Stimulated activated CD4-positive, alpha-beta T cell treated with anti-CD3 and anti-CD28 coated beads, Interleukin-2, amount 100 ng/mL, for 48 hours (primary cell): ENCODE measurements at places on chromosomes 12 and 14.

GRCh38 chr12:91111366-91112325, at the start of gene LUM:
Gene LUM, minus strand, starts transcription at chr12:91111494. Its CDS starts 2,515 bp downstream, at chr12:91108979.
- DNase-seq: no peak

- DNase-seq: no peak
Observed at GRCh38 chr14:69439521-69440270, 41.2 kb downstream of the SLC39A9 start.

- DNase-seq: no peak
Observed at GRCh38 chr14:33369972-33370371, 431.3 kb downstream of the NPAS3 start.

- no peak for DNase-seq
Observed at GRCh38 chr12:108268397-108268796, 70.7 kb downstream of the CMKLR1 start.

DNA sequence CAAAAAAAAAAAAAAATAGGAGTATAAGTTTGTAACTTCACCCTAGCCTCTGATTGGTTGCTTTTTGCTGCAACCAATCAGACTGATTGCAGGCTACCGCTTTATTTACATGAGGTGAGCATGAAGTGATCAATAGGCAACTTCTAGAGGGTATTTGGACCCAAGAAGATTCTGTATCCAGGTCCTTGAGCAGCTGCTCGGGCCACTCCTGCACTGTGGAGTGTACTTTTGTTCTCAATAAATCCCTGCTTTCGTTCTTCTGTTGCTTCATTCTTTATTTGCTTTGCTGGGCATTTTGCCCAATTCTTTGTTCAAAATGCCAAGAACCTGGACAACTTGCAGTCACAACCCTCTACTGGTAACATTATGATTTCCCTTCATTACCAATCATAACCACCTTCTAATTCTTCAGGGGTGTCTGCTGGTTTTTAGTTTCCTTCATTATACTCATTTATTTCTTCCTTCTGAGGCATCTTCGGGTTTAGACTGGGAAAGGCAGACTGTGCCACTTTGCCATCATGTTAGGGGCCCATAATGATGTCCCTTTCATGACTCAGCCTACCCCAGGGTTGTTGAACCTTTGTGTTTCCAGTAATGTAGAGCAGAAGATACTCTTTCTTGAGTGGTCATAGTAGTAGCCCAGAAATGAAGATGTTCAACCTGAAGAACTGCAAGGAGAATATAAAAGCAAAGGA, 43.4 kb upstream of the LIMA1 start:
- no peak for DNase-seq

- no peak for DNase-seq
Observed at GRCh38 chr12:122061253-122061652, 17.3 kb upstream of the MLXIP start.

GRCh38 chr14:59565087-59565486, 11.5 kb downstream of the CCDC175 start:
- DNase-seq: no peak

DNA sequence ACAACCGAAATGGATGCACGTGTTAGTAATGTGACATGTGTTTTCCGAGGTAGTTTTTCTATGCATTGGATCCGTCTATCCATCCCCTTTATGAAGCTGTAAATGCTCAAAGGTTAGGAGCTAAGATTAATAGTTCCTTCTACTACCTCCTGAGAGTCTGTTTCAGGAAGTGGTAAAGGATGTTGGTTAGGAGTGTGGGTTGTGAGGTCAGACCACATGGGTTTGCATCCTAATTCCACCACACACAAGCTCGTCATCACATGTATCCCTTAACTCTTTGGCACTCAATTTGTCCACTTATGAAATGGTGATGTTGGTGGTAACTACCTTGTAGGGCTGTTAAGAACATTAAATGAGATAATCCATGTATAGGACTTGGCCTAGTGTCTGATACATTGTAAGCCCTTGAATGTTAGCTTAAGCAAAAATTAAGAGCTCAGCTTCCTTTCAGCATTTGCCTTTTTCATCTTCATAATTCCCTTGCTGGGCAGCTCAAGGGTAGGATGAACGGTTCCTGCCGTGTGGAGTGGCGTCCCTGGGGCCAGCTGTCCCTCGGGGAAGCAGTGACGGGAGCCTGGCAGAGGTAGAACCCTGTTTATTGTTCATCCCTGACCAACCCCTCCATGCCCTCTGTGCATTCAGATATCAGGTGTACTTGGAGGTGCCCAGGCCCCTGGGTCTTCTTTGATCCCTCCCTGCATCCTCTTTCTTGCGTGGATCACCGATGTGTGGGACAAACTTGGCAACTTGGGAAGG, 52.3 kb downstream of the TSPAN9 start:
- DNase-seq: no peak

GRCh38 chr12:49187184-49187583, 1.7 kb downstream of the TUBA1A start:
- no peak for DNase-seq

- DNase-seq: no peak
Observed at GRCh38 chr14:61229981-61230380, 51.2 kb downstream of the TMEM30B start.
